ENCODE measurements at places on chromosomes 4 and X.
A peak's percentile ranks its signal among the peaks of the same experiment; 100 is the strongest.

GRCh38 chr4:158446106-158446505 is 75.6 kb upstream of the RXFP1 start:
- DNase-seq = no peak

DNA sequence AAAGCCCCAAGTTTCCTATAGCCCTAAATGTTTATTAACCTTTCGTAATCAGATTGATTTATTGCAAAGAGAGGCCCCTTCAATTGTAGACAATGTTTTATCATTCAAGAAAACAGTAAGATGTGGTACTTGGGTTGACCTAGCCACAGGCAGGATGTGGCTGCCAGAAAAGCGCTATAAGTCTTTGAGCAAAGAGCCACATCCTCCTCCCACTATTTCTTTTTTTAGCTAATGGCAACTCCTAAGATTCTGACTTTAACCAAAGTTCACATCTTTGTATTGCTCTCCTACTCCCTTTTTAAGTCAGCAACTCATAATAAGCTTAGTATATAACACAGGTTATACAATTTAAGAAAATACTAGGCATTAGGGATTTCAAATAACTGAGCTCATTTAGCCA is 70.7 kb upstream of the PPP3CA start:
- DNase-seq = peak; percentile 10

DNA sequence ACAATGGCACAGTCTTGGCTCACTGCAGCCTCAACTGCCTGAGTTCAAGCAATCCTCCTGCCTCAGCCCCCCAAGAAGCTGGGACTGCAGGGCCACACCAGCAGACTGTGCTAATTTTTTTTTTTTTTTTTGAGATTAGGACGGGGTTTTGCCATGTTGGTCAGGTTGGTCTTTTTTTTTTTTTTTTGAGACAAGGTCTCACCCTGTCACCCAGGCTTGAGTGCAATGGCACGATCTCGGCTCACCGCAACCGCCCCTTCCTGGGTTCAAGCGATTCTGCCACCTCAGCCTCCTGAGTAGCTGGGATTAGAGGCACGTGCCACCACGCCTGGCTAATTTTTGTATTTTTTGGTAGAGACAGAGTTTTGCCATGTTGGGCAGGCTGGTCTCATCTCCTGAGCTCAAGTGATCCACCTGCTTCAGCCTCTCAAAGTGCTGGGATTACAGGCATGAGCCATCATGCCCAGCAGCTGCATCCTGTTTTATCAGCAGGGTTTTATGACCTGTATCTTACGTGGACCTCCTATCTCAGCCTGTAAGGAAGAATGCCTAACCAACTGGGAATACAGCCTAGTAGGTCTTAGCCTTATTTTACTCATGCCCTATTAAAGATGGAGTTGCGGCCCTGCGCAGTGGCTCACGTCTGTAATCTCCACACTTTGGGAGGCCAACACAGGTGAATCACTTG is 13.2 kb upstream of the MRPL1 start:
- no peak for DNase-seq

DNA sequence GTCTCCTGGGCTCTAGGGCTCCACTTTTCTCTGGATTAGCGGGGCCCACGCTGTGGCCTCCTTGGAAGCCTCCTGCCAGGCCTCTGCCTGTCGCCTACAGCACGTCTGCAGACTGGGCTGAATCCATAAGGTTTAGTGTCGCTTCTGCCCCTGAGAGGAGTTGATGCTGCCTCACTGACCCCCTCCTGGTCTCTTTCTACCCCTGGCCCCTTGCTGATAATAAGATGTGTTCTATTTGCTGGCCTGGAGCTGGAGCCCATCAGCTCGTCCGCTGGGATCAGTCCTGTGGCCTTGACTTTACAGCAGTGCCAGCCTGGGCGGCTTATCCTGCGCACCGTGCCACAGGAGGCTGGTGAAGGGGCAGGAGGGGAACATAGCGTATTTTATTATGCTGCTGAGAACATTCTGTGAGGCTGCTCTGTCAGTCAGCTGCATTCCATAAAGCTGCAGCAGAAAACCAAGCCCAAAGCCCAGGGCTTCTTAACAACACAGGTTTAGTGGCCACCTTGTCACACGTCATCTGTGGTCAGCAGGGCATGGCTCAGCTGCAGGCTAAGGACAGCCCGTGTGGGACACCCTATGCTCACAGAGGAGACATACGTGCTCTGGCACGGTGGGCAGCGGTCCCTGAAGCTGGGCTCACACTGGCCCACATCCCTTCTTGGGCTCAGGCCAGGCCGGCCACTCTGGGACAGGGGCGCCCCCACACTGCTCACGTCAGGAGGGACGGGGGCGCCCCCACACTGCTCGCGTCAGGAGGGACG is 29.3 kb upstream of the HGFAC start:
- DNase-seq = no peak

- no peak for DNase-seq
These were observed 30.9 kb upstream of the PPA2 start for GRCh38 chr4:105504744-105505143.

DNA sequence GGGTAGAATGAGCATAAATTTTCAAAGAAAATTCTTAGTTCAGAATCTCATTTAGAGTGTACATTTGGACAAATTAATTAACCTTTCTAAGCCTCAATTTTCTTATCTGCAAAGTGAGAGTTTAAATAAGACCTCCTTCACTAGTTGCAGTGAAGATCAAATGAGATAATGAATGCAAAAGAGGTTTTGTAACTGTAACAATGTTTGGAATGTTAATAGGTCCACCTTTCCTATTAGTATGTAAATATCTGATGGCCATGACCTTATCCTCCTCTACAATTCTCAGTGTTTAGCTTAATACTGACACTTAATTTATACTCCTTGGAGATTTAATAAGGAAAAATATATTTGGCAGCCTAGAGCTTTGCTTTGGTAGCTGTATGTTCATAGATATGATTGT is 138.8 kb downstream of the GABRG1 start:
- DNase-seq = no peak

DNA sequence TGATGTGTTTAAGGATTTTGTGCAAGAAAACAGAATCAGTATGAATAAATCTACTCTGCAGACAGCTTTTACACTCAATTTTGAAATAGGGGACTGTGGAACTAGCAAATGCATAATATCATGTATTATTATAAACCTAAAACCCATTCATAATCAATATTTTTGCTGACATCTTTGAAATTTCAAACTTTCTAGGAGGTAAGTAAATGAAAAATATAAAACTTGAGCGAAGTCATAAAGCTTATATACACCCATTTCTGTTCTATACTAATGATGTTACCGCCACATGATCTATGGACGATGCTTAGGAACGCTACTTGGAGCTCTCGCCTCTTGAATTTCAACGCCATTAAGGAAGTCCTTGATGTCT is 38.1 kb downstream of the ADGRA3 start:
- no peak for DNase-seq

DNA sequence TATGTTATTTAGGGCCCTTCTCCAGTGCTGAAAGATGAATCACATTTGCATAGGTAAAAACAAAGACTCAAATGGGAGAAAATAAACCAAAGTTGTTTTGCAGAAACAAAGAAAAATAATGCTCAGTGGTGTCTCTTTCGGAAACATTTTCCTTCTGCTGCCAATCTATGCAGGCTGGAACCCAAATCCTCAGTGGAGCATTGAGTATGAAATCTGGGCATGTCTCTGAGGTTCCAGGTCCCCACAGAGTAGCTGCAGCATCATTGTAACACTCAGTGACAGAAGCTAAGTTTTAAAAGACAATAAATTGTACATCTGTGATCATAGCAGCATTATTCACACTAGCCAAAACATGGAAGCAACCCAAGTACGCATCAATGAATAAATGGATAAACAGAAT is 303.6 kb downstream of the FBXW7 start:
- DNase-seq = no peak

DNA sequence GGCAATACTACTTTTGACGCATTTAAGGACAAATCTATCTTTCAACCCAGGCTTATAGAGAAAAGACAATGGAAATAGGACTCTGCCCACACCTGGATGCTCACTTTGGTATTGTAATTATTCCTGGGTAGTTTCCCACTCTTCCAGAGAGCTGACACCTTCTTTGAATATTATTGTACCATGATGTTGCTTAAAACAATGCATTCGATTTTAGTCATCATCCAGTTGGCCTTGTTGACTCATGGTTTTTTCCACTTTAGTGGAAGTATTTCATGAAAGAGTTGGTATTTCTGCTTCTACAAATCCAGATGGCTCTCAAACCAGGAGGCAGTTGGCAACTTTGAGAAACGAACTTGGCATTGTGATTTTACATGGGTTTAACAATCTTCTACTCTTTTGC is 124.2 kb downstream of the ENOX2 start:
- no peak for DNase-seq

DNA sequence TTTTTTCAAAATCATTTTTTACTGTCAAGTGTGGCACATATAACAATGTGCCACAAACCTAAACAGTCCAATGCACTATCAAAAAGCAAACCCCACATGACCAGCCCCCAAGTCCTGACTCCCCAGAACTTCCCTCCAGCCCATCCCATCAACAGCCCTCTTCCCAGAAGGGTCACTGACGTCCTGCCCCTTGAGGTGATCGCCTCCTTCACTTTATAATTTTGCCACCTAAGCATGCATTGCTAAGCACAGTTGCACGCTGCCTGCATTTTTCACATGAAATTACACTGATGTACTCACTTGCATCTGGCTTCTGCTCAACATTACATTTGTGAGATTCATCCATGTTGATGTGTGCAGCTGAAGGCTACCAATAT is 42.5 kb downstream of the HTRA3 start:
- DNase-seq = no peak

GRCh38 chr4:154478547-154478946 is 13.1 kb downstream of the DCHS2 start:
- DNase-seq = no peak

GRCh38 chr4:183553601-183554345 is 48.9 kb downstream of the ING2 start:
- no peak for DNase-seq

DNA sequence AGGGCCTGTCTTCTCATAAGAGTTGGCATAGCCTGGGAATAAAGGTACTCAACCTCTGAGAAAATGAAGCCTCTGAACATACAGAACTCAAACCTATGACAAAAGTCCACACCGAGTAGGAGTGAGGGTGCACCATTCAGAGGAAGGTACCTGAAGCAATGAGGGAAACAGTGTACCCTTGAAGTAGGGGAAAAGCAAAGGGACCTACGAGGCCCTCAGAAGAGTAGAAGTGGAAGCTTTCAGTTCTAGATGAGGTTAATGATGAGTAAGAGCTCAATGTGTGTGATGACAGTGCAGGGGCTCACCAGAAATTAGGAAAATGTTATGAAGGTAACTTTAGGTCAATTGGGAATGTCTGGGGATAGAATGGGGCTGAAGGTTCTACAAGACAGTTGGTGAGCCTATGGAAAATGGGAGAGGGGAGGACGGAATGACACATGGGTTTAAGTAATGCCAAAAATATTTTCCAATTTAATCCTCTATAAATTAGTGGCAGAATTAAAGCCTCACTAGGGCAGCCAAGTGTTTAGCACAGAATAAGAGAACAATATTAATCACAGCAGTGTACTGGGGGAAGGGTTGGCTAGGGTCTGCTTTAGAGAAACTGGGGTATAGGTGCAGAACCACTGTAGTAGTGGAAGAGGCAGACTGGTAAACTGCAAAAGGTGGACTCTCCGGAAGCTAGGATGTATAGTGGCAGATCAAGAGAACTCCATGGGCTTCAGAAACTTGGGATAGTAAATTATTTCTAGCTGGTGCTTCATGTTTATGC is 39.8 kb downstream of the RAB33A start:
- DNase-seq = no peak

GRCh38 chrX:131677655-131678628 is 134.1 kb downstream of the OR13H1 start:
- DNase-seq = no peak
